ENCODE measurements at places on chromosomes 5 and 9.

DNA sequence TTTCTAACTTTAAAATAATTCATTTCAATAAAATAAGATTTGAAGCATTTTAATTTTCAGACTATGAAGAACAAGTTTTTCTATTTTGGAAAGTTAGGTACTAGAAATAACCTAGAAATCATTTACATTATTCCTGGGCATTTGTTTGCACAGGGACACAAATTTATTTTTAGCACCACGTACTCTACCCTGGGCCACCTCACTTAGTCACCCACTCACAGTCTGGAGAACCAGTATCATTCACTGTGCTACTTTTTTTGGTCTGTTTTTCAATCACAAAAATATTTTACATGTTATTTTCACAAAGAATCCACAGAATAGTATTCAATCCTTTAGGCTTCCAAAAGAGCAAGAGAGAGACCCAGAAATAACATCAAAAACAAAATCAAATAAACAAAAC is 128.6 kb upstream of the ACOT12 start:
- no peak for DNase-seq

DNA sequence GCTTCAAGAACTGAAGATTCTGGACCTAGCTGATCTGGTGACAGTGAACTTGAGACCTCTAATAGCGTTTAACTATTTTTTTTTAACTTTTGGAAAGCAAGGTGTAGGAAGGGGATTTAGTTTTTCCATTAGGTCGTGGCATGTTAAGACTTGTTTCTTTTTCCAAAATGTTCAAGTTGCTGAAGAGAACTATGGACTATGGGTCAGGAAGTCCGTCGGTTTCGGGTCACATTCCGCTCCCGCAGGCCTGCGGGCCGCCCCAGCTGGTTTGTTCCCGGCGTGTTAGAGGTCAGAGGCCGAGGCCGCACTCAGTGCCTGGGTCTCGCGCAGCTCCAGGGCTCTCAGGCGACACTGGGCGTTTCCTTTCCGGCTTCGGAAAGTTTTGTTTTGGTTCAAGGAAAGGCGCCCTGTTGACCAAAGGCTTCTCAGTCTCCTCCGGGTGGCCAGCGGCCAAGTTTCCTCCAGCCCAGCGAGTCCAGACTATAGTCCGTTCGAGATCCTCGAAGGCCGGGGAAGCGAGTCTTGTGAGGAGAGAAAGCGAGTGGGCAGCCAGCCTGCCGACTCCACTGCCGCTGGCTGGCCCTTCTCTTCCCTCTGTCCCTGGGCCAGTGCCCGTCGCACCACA is 586 bp upstream of the FCHO2 start:
- peak; percentile 57 for DNase-seq

DNA sequence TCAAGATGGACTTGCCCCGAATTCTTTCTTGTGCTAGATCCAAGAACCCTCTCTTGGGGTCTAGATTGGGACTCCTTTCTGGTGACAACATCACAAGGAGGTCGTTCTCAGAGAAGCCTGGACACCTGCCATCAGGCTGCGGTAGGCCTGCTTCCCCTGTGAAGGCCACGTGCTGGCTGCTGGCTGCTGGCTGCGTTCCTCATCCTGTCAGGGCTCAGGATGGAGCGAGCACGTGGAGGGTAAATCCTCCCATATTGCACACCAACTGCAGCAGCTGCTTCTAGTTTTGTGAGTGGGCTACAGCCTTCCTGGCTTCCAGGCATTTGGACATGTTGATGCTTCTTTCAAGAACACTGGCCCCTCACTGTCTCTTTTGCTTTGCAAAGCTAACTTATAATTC is 95.6 kb downstream of the HSPA4 start:
- no peak for DNase-seq

DNA sequence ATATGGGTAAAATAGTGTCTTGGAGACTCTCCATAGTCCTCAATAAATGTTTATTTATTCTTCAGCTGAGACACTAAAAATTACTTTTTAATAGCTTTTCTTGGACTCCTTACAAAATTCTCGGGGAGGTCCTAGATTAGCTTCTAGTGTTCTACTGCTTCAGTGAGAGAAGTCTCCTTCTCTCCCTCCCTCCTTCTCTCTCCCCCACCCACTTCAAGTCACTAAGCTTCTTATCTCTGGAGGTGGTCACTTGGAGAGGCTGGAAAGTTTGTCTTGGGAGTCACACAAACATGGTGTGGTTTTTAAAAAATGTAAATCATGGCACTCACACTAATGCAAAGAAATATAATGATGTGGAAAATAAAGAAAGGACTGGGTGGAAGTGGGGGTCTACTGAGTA is 64.1 kb downstream of the SEMA6A start:
- DNase-seq = no peak

GRCh38 chr5:98989727-98990126 is 60.9 kb upstream of the CHD1 start:
- no peak for DNase-seq

GRCh38 chr5:163459462-163459818 is 462 bp downstream of the NUDCD2 start:
- DNase-seq = peak; percentile 23

DNA sequence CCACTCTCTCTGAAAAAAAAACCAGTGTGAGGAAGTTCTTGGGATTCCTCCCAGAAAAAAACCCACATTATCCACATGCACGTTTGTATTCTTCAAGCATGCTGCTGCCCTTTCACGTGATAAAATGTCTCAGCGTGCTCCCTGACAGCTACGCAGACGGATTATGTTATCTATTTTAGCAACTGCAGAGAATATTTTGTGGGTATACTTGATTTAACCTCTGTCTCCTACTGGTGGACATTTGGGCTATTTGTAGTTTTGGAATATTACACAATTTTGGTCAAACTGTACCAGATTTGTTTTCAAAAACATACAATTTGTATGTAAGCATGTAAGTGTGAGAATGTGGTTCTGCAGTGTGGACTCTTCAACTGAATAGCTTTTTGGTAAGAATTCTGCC is 10.7 kb downstream of the PRRC2B start:
- no peak for DNase-seq

DNA sequence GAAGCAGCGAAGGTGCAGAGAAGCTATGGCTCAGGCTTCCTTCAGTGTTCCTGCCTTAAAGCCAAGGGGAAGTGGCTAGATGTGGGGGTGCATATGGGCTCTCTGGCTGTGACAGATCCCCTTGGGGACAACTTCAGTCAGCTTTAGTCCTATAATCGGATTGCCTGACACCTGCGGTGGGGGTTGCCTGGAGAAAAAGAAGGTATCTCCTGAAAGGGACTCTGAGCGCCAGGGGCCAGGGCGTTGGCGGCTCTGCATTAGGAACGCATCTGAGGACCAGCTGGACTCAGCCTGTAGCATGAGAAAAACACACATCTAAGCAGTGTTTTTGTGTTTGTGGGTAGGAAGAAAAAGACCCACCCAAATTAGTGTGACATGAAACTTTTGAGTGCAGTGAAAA is 84.3 kb upstream of the OTULINL start:
- DNase-seq = no peak

- DNase-seq = peak; percentile 4
These were observed 134.3 kb downstream of the PPP2R2B start for GRCh38 chr5:146744068-146744745.

DNA sequence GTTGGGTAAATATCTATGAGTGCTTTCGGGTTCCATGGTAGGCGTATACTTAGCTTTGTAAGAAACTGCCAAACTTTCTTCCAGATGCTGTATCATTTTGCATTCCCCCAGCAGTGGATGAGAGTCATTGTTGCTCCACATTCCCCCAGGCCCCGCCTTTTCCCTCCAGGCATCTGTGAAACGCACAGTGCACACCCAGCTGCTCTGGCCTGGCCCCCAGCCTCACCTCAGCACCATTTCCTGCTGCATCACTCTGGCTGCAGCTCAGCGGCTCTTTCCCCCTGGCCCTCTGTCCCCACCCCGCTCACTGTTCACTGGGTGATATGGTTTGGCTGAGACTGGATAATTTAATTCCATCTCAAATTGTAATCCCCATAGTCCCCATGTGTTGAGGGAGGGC is 76.6 kb upstream of the SPTLC1 start:
- peak; percentile 48 for DNase-seq

GRCh38 chr5:154755361-154756008 is at the start of gene LARP1:
TSS of gene LARP1 (plus strand) at chr5:154755377. CDS start at chr5:154755758, 381 bp downstream.
- no peak for DNase-seq

- no peak for DNase-seq
These were observed 162.5 kb downstream of the MAPKAP1 start for GRCh38 chr9:125544484-125544883.

DNA sequence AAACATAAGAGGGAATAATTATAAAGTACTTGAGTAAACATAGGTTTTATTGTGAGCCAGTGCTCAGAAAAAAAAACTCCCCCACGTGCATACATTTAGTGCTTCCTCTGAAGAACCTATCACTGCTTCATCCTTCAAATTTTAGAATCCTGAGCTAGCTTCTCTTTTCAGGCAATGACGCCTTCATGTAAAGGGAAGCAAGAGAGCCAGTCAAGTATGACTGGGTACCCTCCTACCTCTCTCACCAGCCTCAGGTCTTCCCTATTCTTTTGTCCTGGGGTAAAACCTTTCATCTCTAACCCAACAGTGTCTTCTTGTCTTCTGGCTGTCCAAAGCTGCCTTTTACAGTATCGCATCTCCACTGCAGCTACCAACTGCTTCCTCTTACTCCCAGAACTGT is 32.0 kb downstream of the PLPP1 start:
- no peak for DNase-seq

GRCh38 chr5:38187532-38187931 is 70.8 kb upstream of the EGFLAM start:
- DNase-seq = no peak

GRCh38 chr9:99055384-99055783 is 49.5 kb upstream of the TGFBR1 start:
- DNase-seq = peak; percentile 98

- DNase-seq = no peak
These were observed 39.4 kb downstream of the MAT2B start for GRCh38 chr5:163544836-163545235.

DNA sequence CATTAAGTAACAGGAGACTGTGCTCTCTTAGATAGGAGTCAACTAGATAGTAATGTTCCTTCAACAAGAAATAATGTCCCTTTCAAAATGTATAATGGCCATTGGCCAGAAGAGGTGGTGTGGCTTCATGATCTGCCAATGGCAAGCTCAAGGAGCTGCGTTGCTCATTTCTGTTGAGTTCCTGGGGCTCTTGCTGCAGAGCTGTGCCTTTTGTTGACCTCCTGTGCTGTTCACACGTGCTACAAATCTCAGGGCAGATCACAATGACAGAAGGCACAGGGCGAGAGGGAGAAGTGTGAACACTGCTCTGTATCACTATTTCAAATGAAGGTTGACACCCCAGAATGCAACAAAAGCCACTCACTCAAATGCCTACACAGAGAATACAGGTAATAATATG is 16.0 kb upstream of the TBC1D2 start:
- no peak for DNase-seq

- DNase-seq = peak; percentile 80
These were observed 113.1 kb upstream of the ACOT12 start for GRCh38 chr5:81506900-81507588.

DNA sequence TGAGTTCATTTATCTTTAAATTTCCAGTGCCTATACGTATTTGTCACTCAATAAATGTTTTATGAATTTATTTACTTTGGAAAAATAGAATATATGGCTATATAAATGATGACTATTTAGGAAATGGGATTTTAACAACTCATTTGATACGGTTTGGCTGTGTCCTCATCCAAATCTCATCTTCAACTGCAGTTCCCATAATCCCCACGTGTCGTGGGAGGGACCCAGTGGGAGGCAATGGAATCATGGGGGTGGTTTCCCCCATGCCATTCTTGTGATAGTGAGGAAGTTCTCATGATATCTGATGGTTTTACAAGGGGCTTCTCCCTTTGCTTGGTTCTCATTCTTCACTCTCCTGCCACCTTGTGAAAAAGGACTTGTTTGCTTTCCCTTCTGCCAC is 187.6 kb upstream of the EFNA5 start:
- no peak for DNase-seq

DNA sequence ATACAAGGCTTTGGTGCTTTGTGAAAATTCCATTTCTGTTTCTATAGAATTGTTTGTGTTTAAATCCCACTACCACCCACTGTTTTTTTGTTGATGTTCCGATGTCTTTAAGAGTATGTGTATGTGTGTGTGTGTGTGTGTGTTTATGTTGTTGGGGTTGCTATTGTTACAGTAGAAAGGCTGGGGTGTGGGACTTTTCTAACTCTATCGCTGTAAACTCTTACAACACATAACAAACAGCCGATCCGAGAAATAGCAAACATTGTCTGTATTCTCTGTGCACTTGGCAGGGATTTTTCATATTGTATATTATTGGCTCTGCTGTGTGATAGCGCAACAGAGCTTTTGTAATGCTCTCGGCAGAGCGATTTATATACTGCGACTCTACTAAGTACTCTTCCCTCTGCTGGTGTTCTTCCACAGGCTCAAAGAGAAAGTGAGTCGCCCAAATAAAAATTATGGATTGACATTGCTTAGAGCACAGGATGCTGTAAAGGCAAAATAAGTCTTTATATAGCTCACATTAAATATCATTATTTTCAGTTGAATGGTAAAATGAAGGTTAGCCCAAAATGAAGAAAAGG is 492.2 kb upstream of the ARRDC3 start:
- no peak for DNase-seq

GRCh38 chr9:93677641-93678136 is 101.3 kb downstream of the PHF2 start:
- no peak for DNase-seq

GRCh38 chr5:112848116-112848811 is 12.8 kb upstream of the SRP19 start:
- peak; percentile 71 for DNase-seq

- no peak for DNase-seq
These were observed 61.1 kb upstream of the TBC1D2 start for GRCh38 chr9:98316445-98317133.

- DNase-seq = peak; percentile 24
These were observed 24.6 kb downstream of the RFK start for GRCh38 chr9:76369583-76369982.

DNA sequence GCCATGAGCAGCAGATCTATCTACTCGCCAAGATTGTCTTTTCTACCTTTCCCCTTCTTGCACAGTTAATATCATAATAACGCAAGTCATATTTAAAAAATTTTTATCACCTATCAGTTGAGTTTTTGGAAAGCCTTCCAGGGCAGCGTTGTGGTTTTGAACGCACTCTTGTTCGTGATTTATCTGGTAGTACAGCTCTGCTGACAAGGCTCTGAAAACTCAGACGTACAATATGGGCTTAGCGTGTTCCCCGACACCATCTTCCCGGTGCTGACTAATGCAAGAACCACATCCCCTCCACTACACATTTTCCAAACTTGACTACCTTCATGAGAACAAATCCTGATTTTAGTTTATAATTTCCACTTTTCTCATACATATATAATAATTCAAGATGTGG is 1.6 kb upstream of the NFIL3 start:
- DNase-seq = no peak

DNA sequence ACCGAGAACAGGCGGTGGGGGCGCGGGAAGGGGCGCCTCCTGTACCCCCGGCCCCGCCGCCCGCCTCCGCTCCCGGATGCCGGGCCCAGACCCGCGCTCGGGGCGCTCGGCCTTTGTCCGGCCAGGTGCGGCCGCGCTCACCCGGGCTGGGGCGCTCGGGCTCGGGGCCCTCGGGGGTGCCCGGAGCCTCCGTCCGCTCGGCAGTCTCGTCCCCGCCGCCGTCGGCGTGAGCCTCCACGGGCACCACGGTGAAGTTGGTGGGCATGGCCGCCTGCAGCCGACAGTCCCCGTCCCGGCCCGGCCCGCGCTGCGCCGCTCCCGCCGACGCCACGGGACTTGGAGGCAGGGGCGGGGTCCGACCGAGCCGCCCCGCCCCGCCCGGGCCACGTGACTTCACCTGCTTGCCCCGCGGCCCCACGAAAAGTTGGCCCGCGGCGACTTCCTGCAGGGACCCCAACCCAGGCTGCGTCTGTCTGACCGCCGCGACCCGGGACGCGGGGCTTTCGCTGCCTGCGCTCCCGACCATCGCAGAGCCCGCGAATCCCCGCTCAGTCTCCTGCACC is at the start of gene SLC12A7:
TSS of gene SLC12A7 (minus strand) at position 337 of the 563 bp plus-strand sequence. CDS start at position 265, 72 bp downstream.
- no peak for DNase-seq

- peak; percentile 91 for DNase-seq
These were observed 132.7 kb downstream of the PDE4D start for GRCh38 chr5:59760785-59761348.
